GM20000 (cell line): ENCODE measurements at places on chromosomes 11 and 22.

DNA sequence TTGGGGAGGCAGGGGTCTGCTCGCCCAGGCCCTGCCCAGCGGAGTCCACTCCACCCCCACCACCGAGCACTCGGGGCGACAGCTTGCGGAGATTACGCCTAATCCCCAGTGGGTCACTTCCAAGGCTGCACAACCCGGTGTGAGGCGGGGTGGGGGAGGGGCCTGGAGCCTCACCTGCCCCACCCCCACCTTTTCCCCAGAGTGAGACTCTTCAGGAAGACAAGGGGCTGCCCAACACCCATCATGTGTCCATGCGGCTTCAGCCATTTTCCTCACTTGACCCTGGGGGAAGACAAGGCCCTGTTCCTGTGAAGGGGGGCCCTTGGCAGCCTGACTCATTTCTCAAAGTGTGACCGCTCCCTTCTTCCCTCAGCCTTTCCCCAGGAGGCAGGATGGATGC is 12.5 kb downstream of the SYNGR1 start:
- no peak for DNase-seq

- no peak for DNase-seq
These were observed 99.2 kb downstream of the PTPRJ start for GRCh38 chr11:48079596-48079995.

DNA sequence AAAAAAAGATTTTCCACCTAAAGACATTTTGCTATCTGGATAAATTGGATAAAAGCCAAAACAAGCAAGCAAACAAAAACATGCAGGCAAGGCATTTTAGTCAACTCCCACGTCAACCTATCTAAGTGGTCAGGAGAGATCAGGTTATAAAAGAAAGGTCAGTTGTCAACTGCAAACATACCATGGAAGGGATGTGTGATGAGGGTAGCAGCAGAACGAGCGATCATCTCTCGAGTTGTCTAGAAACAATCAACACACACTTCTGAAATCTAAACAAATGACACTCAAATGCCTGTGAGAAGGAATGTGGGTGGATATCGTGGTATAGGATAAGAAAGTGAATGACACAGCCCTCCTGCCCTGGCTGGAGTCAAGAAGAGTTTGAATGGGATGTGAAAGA is 10.9 kb downstream of the MTCH2 start:
- DNase-seq: no peak

DNA sequence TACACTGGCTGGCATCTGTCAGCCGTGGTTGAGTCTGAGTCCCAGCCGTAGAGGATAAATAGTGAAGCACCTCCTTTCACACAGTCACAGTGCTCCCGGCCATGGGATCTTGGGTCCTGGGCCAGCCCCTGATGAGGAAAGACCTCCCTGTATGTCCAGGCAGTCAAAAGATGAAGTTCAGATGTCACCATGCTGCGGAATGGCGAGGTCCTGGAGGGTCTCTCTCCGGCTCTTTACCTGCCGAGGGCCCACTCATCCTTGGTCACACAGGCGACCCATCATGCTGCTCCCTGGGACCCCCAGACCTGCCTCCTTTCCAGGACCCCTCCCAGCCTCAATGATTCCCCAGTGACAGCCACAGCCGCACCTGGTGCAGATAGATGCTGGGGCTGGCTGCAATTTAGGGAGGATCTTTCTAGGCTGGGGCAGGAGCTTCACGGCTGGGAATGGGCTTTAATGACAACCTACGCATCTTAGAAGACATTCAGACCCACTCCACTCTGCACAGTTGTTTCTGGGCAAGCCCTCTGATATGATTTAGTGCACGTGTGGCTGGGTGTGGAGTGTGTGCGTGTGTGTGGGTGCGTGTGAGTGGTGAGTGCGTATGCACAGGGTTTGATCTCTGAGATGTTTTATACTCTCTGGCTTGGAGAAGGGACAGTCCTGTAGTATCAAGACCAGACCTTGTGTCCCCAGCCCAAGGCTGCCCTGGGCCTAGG is 79.7 kb downstream of the FBLN1 start:
- DNase-seq: no peak

DNA sequence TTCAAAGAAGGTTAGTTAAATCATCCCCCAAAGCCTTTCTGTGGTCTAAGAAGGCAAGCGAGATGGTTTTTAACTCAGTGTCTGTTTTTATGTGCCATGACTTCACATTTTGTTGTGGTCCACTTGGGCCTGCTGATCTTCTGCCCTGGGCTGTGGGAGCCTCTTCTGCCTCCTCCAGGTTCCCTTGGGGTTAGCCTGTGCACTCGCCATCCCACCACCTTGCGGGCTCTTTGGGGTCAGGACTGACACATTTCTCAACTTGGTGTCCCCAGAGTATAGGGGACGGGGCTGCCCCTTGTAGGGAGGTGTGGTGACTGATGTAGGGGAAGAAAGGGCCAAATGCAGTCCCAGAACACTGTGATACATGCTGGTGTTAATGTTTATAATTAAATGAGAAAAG is 207.0 kb downstream of the TBC1D22A start:
- peak; percentile 92 for DNase-seq

DNA sequence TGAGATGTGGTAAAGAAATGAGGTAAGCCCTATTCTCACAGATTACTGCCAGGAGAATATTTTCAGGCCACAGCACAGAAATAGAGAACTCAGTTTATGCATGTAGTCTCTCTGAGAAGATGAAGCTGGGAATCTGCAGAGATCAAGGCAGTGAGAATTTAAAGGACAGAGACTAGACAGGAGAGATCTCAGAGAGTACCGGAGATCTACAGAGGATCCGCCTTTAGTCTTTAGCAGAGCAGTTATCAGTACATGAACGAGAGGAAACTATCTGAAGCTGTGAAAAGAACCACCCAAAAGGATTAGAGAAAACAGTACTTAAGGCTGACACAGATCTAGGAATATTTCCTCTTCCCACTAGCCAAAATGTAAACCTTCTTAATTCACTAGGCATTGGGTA is 101.5 kb downstream of the DLG2 start:
- no peak for DNase-seq

DNA sequence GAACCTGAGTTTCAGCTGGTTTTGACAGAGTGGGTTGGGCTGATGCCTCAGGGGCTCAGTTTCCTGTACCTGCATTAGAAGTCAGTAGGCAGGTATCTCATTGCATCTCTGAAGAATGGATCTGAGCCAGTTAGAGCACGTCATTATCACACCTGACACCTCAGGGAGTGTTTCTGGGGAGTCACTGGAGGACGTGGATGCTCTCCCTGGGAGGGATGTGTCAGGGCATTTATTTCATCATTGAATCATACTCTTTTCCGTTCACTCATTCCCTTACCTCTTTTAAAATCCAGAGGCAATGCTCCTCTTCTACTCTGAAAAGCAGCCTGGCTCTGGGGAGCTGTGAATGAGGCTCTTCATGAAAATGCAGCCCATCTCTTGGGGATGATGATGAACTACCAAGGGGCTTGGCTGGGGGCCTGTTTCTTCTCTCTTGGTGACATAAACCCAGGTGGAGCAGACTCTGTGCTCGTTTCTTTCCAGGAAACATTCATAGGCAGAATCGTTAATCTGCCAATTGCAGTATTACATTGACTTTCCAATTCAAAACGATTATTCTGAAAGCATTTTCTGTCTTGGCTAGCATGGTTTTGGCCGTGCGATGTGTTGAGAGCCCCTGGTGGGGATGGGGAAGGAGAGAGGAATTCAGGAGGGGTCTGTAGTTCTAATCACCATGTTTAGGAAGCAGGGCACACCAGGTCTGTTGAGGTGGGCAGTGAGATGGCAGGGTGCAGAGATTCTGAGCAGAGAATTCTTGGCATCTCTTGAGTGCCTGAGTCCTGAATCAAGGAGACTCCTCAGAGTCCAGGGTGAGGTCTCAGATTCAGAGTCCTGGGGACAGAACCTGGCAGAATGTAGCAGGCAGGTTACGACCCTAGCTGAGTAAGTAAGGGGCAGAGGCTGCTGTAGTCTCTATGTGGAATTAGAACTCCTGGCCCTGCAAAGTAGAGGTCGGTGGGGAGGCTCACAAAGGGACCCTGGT is 12.6 kb downstream of the PARVA start:
- no peak for DNase-seq
